ENCODE measurements at places on chromosomes 12 and 14.
A peak's percentile ranks its signal among the peaks of the same experiment; 100 is the strongest.

DNA sequence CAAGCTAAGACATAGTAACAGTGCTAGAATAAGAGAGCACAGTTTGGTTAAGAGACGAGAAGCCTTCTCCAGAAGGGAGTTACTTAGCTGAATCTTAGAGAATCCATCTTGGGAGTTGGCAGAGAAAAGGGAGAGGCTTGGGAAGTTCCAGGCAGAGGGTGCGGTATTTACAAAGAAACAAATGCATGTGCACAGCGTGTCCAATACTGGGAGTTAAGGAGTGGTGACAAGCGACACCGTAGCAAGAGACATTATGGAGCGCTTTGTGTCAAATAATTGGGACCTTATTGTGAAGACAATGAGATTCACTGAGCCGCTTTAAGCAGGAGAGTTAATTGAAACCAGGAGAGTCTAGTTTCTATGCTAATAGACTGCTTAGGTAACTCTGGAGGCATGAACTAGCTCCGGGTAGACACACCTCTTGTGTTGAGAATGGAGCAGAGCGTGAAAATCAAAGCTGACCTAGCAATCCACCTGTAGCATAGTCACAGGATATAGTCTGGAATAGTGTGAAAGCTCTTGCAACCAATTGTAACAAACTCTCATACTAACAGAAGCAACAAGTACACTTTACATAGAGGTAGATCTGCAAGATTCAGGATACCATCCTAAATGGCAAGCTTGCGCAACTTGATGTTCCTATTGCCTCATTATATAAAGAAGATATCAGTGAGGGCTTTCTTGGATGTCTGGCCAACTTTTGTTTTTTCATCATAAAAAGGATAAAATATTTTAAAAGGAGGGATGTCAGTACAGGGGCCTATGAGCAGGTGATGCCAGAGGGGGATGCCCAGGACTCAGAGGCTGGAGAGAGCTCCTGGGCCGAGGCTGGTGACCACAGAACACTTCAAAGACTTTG lies 5.3 kb downstream of the ALDH1L2 start:
- no peak for DNase-seq

DNA sequence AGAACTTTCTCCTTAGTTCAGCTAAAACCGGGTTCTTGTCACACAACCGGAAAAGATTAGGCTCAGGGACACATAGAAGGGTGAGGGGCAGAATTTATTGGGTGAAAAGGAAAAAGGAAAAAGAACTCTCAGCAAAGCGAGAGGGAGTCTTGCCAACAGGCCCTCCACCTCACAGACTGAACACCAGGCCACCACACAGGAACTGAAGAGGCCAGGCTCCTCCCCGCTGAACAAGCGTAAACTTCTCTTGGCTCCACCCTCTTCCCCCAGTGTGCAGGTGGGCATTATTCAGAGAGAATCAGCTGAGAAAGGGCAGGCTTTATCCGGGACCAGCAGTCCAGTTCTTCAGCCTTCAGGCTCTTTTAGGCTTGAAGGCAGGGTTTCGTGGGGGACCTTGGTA lies 125.6 kb upstream of the FGD4 start:
- DNase-seq = peak; percentile 4

DNA sequence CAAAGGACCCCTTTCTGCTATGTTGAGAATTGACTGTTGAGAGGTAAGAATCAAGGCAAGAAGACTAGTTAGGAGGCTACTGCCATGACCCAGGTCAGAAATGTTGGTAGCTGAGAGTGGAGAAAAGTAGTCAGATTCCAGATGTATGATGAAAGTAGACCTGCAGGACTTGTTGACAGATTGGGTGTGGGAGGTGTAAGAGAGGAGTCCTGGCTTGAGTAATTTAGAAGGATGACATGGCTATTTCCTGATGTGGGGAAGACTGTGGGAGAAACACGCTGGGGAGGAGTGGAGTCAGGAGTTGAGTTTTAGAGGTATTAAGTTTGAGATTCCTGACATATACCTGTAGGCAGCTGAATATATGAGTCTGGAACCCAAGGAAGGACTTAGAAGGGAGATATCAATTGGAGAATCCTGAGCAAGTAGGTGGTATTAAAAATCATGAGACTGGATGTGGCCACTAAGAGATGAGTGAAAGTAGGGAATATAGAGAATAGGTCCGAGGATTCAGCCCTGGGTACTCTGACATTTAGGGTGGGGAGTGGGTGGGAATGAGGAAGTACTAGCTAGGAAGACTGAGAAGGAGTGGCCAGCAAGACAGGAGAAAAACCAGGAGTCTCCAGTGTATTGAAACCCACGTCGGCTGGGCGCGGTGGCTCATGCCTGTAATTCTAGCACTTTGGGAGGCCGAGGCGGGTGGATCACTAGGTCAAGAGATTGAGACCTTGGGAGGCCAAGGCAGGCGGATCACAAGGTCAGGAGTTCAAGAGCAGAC lies 12.6 kb upstream of the DDX47 start:
- DNase-seq = no peak

DNA sequence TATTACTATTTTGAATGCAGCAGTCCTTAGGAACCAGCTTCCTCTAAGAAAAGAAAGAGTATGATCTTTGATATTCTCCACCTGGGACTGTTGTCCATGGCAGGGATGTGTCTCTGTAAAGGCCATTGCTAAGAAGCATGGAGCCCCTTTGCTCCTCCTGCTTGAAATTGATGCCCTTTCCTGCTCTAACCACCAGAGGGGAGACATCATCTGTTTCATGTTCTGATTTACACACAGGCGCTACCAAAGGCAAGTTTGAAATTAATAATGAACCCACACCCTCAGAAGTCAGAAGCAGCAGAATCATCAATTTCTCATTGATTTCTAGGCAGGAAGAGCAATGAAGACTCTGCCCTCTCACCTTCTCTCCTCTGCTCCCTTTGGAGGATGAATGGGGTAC lies 253.8 kb downstream of the RMST start:
- DNase-seq = no peak

- no peak for DNase-seq
These were observed 33.2 kb upstream of the STRN3 start for GRCh38 chr14:31059152-31059924.

DNA sequence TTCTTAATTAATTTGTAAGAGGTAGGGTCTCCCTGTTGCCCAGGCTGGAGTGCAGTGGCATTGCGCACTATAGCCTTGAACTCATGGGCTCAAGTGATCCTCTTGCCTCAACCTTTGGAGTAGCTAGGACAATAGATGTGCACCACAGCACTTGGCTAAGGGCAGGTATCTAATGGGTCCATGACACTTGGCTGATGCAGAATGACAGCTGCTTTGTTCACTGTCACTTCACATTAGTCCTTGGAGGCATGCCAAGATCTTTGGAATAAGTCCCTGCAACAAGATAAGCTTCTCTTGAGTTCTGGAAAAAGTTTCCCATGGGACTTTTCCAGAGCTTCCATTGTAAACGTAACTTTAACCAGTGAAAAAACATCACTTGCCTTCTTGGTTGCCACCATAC lies 23.4 kb downstream of the COQ6 start:
- no peak for DNase-seq

DNA sequence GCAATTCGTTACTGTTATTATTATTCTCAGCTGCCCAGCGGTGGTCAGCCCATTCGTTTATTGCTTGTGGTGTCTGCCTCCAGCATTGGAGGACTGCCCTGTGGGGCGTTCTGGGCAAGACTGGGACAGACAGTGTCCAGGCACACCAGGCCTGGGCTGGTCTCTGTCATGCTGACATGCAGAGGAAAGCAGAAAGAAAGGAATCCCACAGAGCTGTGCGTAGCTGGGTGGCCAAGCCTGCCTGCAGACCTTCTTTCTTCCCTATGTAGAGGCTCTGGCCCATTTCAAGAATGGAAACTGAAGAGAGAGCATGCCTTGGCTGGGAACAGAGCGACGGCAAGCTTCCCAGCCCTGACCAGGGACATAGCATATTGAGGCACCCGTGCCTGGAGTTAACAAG lies 525.3 kb upstream of the TBX3 start:
- DNase-seq = no peak

DNA sequence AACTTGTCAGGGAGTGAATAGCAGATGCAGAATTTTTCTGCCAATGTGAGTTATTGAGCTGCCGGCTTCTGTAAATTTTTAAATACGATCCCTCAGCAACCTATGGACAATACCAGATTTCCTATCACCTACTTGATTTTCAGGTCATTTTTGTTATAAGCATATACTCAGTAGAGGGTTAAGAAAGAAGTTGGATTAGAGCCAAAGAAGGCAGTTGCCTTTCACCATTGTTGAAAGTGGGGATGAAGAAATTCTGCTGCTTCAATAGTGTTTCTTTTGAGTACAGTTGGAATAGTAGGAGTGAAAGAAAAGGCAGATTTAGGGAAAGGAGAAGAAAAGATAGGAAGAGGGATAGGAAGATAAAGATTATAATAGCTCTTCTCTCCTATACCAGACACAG lies 197.1 kb downstream of the ATP23 start:
- DNase-seq = no peak

DNA sequence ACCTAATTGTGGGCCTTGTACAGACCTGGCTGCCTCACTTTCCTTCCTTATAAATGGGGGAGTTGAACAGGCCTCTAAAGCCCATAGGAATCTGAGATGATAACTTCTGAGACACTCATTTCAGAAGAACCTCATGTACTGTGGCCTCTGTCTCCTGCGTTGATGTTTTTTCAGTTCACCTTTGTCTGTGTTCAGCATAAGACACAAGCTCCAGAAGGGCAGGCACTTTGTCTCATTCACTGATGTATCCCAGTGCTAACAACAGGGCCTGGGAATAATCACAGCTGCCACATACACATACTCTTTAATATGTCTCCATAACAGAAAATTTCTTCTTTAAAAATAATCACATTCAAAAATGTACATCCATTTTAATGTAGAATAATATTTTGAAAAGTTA lies 3.3 kb downstream of the FGD6 start:
- DNase-seq = no peak

- DNase-seq = peak; percentile 40
These were observed 22.0 kb upstream of the NUDT14 start for GRCh38 chr14:105203057-105203531.

GRCh38 chr12:96020314-96021003 lies 14.9 kb downstream of the LTA4H start:
- DNase-seq = no peak

DNA sequence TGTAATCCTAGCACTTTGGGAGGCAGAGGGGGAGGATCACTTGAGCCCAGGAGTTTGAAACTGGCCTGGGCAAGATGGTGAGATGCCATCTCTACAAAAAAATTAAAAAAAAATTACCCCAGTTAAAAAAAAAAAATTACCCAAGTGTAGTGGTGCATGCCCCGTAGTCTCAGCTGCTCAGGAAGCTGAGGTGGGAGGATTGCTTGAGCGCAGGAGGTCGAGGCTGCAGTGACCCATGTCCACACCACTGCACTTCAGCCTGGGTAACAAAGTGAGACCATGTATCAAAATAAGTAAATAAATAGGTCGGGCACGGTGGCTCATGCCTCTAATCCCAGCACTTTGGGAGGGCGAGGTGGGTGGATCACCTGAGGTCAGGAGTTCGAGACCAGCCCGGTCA lies 128.8 kb downstream of the VRK1 start:
- no peak for DNase-seq

- no peak for DNase-seq
These were observed 81.2 kb downstream of the TMEM260 start for GRCh38 chr14:56660677-56661389.

DNA sequence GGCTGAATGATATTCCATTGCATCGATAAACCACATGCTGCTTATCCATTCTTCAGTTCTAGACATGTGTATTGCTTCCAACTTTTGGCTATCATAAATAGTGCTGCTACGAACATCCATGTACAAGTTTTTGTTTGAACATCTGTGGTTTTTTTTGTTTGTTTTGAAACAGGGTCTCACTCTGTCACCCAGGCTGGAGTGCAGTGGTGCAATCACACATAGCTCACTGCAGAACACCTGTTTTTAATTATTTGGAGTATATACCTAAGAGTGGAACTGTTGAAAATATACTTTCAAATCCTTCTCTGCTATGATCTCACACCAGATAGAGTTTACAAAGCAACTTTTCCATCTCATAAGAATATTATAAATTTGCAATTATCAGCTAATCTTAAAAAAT lies 124.2 kb downstream of the TTC7B start:
- no peak for DNase-seq

- DNase-seq = peak; percentile 49
These were observed 25.4 kb upstream of the EIF4B start for GRCh38 chr12:52980650-52981423.

- DNase-seq = no peak
These were observed 41.4 kb upstream of the NINJ2 start for GRCh38 chr12:704516-705242.

- no peak for DNase-seq
These were observed 64.9 kb upstream of the PCED1B start for GRCh38 chr12:47014474-47014873.

GRCh38 chr12:92136965-92137721 lies 8.5 kb downstream of the BTG1 start:
- no peak for DNase-seq

DNA sequence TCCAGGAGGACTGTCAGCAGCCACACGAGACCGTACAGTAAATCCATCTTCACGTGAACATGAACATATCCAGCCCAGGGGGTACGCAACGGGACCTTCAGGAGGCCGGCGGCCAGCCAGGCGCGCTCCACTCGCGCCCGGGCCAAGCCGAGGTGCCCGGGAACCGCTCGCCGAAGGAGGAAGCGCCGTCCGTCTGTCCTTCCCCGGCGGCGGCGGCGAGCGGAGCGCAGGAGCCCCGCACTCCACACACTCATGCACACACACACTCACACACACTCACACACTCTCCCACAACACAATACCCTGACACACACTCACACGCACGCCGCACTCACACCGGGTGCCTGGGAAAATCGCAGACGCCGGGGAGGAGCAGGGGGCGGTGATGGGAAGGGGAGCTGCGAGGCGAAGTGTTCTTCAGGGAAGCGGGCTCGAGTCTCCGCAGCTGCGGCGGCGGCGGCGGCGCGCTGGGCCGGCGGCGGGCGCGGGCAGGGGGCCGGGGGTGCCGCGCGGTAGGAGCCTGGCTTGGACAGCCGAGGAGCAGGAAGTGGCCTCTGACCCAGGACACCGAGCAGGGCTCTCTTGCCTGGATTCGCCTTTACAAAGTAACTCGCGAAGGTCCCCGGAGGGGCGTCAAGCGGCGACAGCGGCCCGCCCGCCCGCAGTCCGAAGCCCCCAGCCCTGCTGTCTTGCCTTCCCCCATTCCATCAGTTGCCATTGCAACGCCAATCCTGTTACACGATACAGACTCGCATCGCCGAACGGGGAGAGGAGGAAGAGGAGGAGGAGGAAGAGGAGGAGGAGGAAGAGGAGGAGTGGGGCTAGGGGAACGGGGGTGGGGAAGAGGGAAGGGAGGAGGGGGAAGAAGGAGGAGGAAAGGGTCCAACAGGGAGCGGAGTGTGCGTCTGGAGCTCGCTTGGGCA lies 601 bp downstream of the MDGA2 start:
- no peak for DNase-seq

DNA sequence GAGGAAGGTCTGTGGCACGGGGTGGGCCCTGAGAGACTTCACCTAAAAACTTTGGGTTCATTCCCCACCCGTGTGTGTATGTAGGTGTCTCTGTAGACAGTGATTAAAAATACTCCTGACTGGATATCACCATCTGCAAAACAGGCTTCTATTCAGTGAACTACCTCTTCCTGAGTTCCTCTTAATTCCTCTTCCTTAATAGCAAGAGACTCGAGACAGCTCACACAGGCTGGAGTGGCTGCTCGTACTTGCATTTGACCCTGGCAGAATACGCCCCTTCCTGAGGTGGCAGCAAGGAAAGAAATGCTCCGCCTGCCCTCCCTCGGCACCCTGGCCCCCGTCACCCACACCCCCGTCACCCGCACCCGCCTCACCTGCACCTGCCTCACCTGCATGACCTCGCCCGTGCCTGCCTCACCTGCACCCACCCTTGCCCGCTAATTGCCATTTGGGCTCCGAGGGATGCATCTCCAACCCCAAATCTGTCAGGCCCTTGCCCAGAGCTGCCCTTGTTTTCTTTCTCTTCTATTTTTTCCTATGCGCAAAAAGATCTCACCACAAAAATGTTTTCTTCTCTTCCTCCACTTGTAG lies 90.0 kb downstream of the FBXL14 start:
- DNase-seq = no peak
